Epithelial cell of proximal tubule (primary cell): ENCODE measurements at places on chromosomes 5 and 9.
A peak's percentile ranks its signal among the peaks of the same experiment; 100 is the strongest.

GRCh38 chr5:79456890-79457583 is 56.9 kb downstream of the HOMER1 start:
- no peak for DNase-seq

DNA sequence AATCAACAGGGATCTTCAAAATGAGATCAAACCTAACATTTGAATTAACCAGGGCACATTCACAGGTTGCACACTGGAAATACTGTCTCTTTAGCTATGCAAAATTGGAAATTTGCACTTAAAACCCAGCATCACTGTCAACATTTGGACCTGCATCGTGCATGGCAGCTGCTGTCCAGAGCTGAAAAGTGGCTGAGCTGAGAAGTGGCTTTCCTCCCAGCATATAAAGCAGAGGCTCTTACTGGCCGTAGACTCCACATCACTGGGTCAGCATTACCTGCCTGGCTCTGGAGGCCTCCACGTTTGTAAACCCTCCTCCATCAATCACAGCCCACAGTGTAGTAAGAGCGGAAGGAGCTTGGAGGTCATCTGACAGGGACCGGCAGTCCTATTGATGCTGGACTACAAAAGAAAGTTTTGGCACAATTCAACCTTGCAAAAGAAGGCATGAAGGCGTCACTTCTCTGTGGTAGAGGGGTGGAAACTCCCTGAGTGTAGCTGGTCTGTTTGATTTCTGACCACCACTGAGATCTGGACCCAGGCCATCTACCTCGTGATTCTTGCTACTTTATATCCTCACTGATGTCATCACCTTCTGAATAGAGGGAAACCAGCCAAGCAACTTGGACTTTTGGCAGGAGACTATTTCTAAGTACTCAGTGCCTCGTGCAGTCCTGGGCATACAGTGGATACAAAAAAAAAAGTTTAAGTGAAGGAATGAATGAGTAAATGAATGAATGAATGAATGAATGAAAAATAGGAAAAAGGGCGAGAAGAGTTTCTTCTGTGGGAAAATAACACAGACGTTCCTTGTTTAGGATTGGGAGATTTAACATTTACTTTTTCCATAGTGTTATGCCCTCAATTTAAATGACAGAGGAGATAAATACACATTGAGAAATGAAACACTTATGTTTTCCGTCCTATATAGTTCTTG is 14.8 kb downstream of the RASEF start:
- peak; percentile 98 for DNase-seq

GRCh38 chr5:150263801-150264621 is 25.6 kb downstream of the CAMK2A start:
- peak; percentile 67 for DNase-seq

- DNase-seq, result no peak
These were observed 6.2 kb downstream of the NUDCD2 start for GRCh38 chr5:163453705-163454104.

GRCh38 chr5:79990205-79990597 is 861 bp downstream of the MTX3 start:
- DNase-seq, result no peak

GRCh38 chr9:75422944-75423522 is 334.7 kb downstream of the OSTF1 start:
- no peak for DNase-seq

DNA sequence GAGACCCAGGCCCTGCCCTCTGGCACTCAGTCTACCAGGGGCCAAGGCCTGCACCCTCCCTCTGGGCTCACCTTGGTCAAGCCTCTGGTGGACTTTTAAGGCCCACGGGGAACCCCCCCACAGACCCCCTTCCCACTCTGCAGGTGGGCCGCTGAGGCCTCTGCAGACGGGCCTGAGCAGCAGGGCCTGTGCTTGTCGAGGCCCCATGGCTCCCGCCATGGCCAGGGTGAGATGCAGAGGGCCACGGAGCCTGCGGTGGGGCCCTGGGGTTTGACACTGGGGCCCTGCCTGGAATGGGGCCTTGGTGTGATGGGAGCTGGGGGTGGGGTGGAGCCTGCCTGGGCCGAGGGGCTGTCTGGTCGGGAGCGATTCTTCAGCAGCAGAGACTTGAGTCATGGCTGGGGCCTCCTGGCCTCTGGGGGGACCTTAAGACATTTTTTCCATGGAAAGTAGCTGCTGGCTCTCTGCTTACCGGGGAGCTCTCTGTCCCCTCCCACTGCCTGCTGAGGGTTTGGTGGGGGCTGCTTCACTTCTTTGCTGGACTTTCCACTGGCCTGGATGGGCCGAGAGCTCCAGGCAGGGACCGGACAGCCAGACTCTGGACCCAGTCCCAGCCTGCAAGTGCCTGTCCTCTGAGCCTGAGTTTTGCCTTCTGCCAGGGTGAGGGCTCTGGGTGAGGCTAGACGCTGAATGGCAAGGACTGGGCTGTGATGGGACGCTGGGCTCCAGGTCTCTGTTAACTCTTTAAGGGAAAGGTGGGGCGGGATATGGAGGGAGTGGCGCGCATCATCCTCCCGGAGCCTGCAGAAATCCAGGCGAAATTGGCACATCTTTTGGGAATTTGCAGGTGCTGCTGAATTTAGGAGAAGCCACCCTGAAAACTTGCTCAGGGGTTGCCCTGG is 132.2 kb downstream of the RXRA start:
- DNase-seq, result no peak

- no peak for DNase-seq
These were observed 67.6 kb upstream of the ATP10B start for GRCh38 chr5:160919626-160920025.

DNA sequence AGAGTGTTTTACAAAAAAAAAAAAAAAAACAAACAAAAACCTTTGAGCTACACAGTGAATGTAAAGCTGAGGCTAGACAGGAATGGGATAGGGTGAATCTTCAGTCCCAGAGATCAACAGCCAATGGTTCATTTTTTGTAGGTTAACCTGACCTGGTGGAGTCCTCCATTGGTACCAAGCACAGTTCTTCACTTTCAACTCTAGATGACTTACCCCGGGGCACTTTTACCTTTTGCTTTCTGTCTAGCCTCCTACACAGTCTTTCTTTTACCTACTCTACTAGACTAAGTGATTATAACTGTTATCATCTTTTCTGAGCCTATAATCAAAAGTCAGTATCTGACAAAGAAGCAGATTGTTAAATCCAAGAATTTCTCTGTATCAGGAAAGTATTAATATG is 50.9 kb downstream of the ANXA2R start:
- DNase-seq, result no peak

GRCh38 chr9:114719290-114719689 is 37.3 kb upstream of the TEX48 start:
- DNase-seq, result no peak

GRCh38 chr5:159224471-159224870 is 15.1 kb upstream of the RNF145 start:
- DNase-seq, result no peak

GRCh38 chr9:122827761-122828093 is 661 bp downstream of the PDCL start:
- DNase-seq, result no peak

DNA sequence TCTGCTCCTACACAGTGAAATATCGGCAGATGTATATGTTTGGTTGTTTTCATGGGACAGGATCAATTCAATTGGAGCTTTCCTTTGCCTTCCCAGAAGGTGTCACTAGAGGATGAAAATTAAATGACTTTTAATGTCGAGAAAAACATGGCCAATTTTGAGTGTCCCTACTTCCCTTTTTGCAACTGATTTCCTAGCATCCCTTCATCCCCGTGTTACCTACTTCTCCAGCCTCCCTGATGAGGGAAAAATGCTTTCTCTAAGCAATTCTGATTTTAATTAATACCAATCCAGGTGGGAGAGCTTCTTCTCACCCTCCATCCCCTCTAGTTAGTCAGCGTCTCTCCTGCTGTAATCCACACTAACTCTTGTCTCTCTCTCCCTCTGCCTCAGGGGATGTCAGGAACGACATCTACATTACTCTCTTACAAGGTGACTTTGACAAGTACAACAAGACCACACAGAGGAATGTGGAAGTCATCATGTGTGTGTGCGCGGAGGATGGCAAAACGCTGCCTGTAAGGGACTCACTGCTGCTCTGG is 64.9 kb downstream of the DOCK2 start:
- DNase-seq, result no peak

- no peak for DNase-seq
These were observed 1672.1 kb upstream of the C9orf72 start for GRCh38 chr9:29245351-29245750.

- no peak for DNase-seq
These were observed 188.7 kb upstream of the RAD23B start for GRCh38 chr9:107094370-107094769.

GRCh38 chr9:86822006-86822801 is 125.1 kb downstream of the GAS1 start:
- no peak for DNase-seq

- no peak for DNase-seq
These were observed 231.4 kb downstream of the PDE4D start for GRCh38 chr5:59661954-59662615.

GRCh38 chr5:2591777-2592453 is 159.6 kb downstream of the IRX2 start:
- DNase-seq, result no peak

DNA sequence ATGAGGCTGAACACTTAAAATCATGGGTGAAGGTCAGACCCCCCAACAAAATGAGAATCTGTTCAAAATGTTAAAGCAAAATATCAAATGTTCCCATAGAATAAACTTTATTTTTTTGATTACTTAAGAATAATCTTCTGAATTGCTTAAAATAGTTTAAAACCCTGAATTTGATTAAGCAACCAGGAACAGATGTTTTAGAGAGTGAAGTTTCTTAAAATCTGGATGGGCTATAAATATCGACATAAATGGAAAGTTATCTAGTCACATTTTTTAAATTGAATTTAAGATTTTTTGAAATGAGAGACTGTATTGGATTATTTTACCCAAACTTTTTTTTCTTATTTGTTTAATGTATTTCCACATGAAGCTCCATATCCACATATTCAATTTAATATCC is 98.5 kb downstream of the ADAMTS12 start:
- DNase-seq, result no peak

DNA sequence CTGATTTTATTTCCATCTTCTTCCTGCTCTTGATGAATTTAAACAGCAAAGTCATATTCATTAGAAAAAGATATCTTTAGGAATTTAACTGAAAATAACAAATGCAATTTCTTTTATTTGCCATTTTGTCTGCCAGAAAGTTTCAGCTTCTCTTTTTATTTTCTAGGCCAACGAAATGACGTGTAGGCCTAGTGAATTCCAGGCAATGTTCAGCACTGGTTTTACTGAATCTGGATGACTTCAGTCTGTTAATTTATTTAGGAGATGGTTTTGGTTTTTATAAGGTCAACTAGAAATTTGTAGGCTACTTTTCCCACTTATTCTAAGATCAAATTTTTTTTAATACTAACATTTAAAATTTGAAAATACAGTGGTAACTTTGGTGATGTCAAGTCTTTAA is 129.1 kb upstream of the VCAN start:
- DNase-seq, result no peak

GRCh38 chr5:72407541-72407940 is 87.4 kb downstream of the PTCD2 start:
- no peak for DNase-seq

GRCh38 chr5:157241483-157241882 is 24.4 kb upstream of the CYFIP2 start:
- DNase-seq, result no peak

DNA sequence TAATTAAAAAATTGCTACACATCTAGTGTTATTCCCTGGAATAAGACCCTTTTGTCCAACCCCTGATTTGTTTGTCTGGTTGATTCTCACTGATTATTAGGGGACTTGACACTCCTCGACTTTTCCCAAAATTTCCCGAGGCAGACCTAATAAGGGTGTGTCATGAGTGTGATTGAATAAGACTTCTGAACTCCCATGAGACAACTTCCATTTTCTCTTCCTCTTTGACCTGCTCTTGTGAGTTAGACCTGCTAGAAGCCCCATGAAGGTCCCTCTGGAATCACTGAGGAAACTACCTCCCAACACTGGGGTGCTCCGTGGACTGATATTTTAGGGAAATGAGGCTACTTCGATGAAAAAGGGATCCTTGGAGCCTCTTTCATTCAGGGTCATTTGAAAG is 83.4 kb downstream of the MUSK start:
- no peak for DNase-seq

- no peak for DNase-seq
These were observed 1143.8 kb downstream of the MAT2B start for GRCh38 chr5:164649266-164649665.

DNA sequence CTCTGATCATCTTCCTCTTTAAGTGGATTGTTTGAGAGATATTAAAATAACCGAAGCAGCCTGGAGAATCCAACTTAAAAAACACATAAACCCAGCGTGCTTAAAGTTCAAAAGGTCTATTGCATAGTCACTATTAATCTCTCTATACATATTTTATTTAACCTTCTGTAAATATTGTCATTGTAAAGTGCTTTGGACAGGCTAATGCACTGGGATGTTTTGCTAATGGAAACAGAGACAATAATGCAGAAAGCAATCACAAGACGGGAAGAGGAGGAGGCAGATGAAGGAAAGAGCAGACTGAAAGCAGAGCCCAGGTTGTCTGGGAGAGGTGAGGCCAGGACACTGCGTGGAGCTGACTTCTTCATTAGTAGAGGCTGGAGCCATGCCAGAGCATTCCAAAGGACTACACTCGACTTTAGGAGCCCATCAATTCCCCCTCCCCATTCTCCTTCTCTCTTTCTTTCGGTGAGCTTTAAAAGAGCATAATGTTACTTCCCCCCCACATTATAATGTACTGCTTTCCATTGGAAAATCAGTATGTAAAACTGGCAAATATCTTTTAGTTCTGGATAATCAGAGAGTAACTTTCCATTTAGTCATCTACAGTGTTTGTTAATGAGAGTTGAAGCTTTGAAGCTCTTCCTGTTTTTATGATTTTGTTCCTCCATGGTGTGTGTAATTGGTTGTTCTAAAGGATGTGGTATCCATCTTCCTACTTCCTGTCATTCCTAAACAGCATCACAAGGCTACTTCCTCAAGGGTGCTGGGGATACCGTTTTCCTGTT is 307.3 kb upstream of the MPDZ start:
- no peak for DNase-seq

DNA sequence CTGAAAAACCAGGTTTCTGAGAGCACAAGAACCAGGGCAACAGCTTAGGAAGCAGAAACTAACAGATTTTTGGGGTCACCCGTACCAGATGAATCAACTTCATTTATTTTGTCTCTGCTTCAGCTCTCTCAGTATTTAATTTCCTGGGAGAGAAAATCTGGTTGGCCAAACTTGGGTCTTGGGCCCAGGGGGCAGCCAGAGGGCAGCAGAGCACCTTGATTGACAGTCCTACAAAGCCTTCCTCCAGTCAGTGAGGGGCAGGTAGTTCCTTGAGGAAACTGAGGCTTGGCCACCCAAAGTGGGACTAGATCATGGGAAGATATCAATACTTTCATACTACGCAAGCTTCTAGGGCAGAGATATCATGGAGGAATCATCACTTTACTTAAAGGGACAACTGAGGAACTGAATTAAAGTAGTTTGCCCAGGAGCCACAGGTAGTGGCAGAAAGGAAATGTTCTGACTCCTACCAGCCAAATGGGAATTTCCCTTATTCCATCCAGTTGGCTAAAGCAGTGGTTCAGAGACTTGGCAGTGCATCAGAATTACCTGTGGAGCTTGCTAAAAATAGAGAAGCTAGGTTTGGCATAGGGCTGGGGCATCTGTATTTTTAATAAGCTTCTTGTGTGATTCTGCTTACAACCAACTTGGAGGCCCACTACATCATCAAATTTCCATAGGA is 21.5 kb upstream of the ARHGAP26 start:
- DNase-seq, result no peak

- no peak for DNase-seq
These were observed 2.8 kb downstream of the RORB start for GRCh38 chr9:74499770-74500583.
